Activated CD4-positive, alpha-beta T cell treated with anti-CD3 and anti-CD28 coated beads, Interleukin-2, amount 50 U/mL, for 24 hours (primary cell): ENCODE measurements at places on chromosomes 16 and 17.

- DNase-seq, result no peak
These were observed 31.4 kb downstream of the CAPNS2 start for GRCh38 chr16:55597928-55598327.

DNA sequence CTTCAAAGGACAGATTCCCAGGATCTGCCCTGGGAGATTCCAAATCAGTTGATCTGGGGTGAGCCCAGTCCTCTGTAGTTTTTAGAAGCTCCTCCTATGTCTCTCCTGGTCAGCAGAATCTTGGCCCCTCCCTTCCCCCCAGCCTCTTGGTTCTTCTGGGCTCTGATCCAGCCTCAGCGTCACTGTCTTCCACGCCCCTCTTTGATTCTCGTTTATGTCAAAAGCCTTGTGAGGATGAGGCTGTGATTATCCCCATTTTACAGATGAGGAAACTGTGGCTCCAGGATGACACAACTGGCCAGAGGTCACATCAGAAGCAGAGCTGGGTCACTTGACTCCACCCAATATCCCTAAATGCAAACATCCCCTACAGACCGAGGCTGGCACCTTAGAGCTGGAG lies 840 bp upstream of the CDH5 start:
- DNase-seq, result no peak

- no peak for DNase-seq
These were observed 89.0 kb downstream of the SHISA6 start for GRCh38 chr17:11330006-11330405.

DNA sequence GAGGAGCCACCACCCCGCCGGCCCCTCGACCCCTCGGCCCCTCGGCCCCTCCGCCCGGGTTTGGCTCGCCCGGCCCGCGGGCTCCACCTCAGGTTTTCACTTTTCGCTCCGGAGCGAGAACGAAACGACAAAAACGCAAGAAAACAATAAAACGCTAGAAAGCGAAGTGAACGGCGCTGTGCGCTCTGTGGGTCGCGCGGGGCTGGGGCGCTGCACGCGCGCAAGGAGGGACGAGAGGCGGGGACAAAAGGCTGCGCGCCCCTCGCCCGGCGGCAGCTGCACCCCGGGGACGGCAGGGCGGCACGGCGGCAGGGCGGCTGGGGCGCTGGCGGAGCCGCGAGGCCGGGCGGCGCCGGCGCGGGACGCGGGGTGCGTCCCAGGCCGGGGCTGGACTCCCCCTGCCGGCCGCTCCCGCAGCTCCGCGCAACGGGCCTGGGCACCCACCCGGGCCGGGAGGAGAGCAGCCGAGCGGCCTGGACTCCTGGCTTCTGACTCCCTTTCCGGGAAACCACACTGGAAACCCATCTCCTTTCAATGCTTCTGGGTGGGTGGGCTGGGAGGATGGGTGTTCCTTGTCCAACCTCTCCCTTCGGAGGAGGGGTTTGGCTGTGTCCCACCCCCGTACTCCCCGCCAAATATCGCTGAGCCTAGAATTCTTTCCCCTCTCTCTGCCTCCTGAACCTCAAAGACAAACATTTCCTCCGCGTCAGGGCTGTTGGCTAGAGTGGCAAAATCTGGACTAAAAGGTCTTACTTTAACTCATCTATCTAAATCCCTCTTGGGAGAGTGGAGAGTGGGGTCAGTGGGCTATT lies 9.9 kb downstream of the TBX2 start:
- no peak for DNase-seq

GRCh38 chr17:82889496-82890338 lies 49.9 kb upstream of the ZNF750 start:
- no peak for DNase-seq

DNA sequence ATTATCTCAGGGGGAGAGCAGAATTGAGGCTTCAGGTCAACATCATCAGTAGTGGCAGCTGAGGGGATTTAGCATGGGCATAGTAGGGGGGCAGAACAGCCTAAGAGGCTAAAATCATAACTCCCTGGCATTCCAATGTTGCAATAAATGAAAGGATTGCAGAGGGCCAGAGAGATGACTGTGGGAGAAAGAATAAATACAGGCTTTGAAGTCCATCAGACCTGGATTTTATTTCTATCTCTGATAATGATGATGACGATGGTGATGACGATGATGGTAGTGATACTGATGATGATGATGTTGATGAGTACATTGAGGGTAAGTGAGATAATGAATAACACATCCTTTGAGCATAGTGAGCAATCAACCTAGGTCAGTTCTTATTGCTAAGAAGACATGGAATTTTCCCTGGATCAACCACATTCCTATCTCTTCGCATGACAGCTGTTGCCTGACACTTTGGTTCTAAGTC lies 107.4 kb upstream of the CDH11 start:
- DNase-seq, result no peak

GRCh38 chr17:46814446-46814845 lies 4.0 kb downstream of the WNT3 start:
- no peak for DNase-seq

DNA sequence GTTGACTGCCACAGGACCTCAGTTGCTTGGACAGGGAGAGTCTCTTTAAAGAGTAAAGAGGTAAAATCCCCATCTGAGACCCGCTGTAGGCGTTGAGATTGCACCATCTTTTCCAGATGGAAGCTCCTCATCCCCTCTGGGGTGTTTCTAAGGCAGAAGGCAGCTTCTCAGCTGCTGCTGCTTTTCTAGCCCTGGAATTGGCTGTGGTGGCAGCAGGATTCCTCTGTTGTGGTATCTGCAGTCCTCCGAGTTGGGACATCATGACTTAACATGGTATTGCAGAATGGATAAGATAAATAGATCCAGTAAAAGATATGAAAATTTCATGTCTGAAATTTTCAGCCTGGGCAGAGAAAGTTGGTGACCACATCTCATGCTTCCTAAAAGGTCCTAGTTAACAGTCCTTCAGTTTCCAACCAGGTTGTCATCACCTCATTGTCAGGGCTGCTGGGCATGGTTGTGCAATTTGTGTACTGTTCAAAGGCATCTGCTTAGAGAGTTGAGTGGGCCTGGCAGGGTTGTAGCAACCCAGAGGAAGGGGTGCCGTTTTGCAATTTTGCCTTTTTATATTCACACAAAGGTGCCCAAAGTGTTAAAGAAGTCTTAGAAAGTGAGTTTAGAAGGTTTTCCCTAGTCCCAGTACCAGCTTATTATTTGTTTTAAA lies 150.4 kb downstream of the SPECC1 start:
- no peak for DNase-seq

DNA sequence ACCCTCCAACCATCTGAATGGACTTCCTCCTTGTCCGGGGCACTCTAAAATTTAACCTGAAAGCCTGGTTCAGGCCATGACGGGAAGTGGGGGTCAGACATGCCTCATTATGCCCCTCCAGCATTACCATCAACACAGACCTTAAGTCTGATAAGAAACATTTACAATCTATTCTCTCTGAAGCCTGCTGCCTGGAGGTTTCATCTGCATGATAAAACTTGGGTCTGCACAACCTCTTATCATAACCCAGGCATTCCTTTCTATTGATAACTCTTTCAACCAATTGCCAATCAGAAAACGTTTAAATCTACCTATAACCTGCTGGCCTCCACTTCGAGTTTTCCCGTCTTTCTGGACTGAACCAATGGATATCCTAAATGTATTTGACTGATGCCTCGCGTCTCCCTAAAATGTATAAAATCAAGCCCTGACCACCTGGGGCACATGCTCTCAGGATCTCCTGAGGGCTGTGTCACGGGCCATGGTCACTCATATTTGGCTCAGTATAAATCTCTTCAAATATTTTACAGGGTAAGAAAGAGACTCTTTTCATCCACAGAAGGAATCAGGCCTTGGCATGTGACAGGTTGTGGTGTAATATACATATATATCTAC lies 45.6 kb downstream of the LYRM1 start:
- no peak for DNase-seq

GRCh38 chr16:86074651-86075487 lies 175.9 kb downstream of the IRF8 start:
- DNase-seq, result no peak

DNA sequence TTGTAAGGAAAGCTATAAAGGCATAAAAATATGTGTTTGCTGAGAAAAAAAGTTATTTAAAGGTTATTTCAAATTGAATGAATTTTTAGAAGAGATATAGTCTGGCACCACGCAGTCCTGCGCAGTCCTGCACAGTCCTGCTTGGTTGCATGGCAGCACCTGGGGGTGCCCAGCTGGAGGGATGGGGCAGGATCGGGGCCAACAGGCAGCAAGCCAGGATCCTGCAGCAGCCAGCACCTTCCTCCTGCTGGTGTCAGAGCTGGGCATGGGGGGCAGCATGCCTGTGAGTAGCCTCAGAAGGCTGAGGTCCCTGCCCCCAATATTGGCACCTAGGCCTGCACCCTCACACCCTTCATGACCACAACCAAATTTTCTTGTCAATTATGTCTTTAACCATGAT lies 46.0 kb downstream of the GLG1 start:
- DNase-seq, result no peak

DNA sequence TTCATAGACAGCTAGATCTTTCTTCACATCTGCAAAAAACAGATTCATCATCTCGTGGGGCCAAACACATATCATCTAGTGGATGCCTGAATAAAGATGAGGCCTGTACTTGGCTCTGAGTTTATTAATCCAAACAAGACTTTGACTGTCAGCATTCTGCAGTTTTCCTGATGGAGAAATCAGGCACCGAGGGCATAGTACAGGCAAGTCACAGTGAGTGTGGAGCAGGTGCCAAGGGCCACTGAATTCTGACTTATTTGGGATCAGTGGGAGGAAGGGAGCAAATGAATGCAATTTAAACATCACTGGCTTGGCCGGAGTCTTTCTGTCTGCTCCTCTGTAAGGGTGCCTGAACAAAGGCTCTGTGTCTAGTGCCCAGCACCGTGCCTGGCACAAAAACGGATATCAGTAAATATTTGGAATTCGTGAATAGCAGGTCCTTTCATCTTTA lies 975 bp downstream of the CFAP20 start:
- no peak for DNase-seq

DNA sequence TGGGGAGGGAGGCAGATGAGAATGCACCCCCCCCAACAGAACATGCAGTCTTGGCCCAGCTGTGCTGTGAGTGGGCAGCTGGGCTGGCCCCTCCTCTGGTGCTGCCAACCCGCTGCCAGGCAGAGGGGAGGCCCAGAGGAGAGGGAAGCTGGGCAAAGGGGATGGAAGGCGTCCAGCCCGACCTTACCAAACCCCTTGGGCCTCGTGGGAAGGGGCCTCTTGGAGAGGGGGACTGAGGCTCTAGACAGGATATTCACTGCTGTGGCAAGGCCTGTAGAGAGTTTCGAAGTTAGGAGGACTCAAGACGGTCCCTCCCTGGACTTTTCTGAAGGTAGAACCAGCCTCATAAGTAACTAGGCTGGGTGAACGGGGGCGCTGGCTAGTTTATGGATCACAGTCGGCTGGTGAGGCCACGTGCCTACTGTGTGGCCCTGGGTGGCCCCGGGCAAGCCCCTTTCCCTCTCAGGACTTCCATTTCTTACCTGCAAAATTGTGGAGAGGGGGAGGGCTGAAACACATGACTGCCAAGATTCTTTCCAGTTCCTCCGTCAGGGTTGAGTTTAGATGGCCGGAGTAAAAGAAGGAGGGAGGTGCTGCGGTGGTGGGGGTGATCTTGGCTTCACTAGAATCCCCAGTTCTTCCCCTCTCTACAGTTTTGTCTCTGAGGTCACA lies 857 bp upstream of the STAT5A start:
- DNase-seq, result no peak

DNA sequence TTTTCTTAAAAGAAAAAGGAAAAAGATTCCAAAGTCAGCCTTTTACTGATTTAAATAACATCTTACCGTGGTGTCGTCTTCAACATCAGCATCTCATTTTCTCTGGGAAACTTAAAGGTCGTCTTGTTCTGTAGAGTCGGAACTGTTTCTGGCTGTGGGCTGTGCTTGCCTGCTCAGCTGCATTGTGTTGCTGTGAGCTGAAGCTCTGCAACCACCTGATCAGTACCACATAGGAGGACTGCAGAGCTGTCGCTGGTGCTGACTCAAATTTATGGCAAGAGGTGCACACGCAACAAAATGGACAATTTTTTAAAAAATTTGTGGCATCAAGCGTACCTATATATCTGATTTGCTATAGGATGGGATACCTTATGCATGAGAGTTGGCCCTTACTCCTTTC lies at the start of gene OMG:
Gene OMG (minus strand): TSS at position 150 of the 400 bp plus-strand sequence. CDS start 908 bp downstream, outside the sequence.
- DNase-seq, result no peak

GRCh38 chr16:77295896-77296295 lies 96.7 kb downstream of the SYCE1L start:
- DNase-seq, result no peak

DNA sequence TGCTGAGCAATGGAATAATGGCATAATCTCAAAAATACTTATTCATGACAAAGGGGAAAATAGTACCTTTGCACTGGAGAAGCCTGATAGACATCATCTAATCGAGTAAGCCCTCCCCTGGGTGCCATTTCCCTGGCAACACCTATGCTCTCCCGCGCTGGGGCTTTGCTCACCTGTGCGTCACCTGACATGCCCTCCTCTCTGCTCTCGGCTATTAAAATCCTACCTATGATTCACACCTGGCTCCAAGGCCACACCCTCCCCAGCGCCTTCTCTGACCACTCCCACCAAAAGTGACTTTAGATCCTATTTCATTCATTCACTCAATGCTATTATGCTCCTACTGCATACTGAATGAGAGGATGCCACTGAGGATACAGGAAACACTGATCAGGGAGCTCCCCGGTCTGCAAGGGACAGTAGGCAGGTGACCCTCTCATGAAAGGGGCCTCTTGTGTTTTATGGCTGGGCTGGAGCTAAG lies 83.9 kb downstream of the NT5M start:
- DNase-seq, result no peak

GRCh38 chr17:63910096-63910495 lies 962 bp downstream of the CSHL1 start:
- no peak for DNase-seq

- DNase-seq, result no peak
These were observed 24.9 kb downstream of the TRIM16 start for GRCh38 chr17:15659236-15659635.

DNA sequence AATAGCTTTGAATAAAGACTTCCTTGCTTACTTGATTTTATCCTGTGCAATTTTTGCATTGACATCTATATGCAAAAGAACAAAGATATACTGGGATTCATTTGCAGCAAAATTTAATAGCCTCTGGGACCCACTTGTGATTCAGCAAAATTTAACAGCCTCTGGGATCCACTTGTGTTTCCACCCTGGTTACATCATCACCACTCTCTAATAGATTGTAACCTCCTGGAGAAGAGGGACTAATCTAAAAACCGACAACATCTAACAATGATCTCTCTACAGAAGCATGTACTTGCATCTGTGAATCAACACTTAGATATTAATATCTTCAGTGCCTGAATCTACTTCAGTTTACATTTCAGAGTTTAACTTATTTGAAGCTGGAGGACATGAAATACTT lies 202.0 kb upstream of the CPHXL start:
- DNase-seq, result no peak

- no peak for DNase-seq
These were observed 13.1 kb upstream of the DUSP14 start for GRCh38 chr17:37476431-37477120.

- DNase-seq, result no peak
These were observed 14.7 kb downstream of the RPH3AL start for GRCh38 chr17:337866-338265.
